Mesenteric fat pad (tissue), 1 donor: ENCODE measurements at places on chromosomes 7 and 10.
A peak's percentile ranks its signal among the peaks of the same experiment; 100 is the strongest.

- no peak for DNase-seq
Observed at GRCh38 chr10:103780242-103781149, 74.9 kb downstream of the SH3PXD2A start.

GRCh38 chr10:31033147-31033546 is 1.5 kb upstream of the ZNF438 start:
- DNase-seq = no peak

DNA sequence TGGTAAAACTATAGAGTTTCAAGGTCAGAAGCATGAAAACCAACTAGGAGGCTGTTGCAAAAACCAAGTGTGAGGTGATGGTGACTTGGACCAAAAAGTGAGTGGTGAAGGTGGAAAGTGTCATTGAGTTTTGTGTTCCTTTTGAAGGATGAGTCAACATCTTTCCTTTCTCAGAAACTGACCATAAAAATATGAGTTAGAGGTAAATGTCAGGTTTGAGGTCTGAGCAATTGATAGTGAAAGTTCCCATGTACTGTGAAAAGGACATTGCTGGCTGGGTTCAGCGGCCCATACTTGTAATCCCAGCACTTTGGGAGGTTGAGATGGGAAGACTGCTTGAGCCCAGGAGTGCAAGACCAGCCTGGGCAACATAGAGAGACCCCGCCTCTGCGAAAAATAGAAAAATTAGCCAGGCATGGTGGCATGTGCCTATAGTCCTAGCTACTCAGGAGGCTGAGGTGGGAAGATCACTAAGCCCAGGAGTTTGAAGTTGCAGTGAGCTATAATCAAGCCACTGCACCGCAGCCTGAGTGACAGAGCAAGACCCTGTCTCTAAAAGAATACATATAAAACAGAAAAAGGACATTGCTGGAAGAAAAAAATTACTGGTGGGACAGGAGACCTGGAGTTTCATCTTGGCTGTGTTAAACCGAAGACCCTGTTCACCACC is 89.3 kb upstream of the ARID5B start:
- DNase-seq = no peak

- no peak for DNase-seq
Observed at GRCh38 chr10:121942749-121943416, 15.1 kb upstream of the ATE1 start.

DNA sequence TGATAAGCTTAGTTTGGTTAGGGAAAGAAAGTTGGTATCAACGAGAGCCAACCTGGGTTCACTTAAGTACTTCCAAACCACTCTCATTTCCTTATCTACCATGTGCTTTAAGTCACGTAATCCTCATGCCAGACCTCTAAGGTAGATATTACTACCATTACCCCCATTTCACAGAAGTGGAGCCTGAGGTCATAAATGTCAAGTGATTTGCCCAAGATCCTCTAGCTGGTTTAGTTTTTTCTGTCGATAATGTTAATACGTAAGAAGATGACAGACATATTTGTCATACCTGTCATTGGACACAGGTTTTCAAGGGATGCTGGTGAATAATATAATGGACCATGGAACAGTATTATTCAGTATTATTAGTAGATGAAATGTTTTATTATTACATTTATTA is 197.4 kb upstream of the MKLN1 start:
- DNase-seq = no peak

DNA sequence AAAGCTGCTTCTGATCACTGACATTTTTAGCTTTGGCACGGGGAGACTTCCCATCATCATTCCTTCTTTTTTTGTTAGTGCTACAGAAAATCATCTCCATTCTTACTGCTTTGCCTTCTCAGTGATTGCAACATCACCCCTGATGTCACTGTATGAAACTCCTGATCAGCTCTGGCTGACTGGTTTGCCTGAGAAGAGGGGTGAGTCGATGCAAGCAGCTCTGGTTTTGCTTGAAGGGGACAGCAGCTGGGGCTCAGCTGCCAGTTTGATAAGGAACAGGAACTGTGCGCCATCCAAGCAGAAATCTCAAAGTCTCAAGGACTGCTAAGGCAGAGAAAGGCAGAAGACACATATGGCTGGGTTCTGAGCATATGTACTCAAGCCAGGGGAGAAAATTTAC is 808.5 kb upstream of the CELF2 start:
- no peak for DNase-seq

GRCh38 chr10:30036341-30036740 is 23.0 kb downstream of the JCAD start:
- DNase-seq = peak; percentile 53

GRCh38 chr7:49324040-49324439 is 399.7 kb downstream of the CDC14C start:
- DNase-seq = no peak

GRCh38 chr10:6144406-6145165 is 55.8 kb downstream of the RBM17 start:
- DNase-seq = peak; percentile 97

- DNase-seq = no peak
Observed at GRCh38 chr7:91416155-91416865, 152.1 kb downstream of the FZD1 start.

GRCh38 chr10:132202070-132202970 is 15.6 kb downstream of the DPYSL4 start:
- no peak for DNase-seq

- no peak for DNase-seq
Observed at GRCh38 chr10:7046615-7047014, 364.2 kb downstream of the SFMBT2 start.

- DNase-seq = no peak
Observed at GRCh38 chr10:37681617-37681999, 175.8 kb downstream of the ZNF248 start.

DNA sequence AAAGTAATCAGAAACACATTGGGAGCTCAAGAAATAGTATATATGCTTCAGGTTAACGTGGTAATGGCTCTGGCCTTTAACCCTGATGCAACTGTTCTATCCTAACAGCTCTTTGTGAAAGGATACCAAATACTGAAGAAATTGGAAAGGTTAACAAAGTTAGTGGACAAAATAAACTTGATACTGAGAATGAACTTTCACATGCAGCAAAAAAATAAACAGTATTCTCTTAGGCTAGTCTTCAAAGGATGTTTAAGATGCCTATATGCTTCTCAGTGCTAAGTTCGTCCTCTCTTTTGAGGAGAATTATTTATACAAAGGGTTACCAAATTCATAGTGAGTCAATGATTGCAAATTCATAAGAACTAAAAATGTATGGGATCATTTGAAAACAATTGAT is 256.2 kb upstream of the FERD3L start:
- DNase-seq = no peak

DNA sequence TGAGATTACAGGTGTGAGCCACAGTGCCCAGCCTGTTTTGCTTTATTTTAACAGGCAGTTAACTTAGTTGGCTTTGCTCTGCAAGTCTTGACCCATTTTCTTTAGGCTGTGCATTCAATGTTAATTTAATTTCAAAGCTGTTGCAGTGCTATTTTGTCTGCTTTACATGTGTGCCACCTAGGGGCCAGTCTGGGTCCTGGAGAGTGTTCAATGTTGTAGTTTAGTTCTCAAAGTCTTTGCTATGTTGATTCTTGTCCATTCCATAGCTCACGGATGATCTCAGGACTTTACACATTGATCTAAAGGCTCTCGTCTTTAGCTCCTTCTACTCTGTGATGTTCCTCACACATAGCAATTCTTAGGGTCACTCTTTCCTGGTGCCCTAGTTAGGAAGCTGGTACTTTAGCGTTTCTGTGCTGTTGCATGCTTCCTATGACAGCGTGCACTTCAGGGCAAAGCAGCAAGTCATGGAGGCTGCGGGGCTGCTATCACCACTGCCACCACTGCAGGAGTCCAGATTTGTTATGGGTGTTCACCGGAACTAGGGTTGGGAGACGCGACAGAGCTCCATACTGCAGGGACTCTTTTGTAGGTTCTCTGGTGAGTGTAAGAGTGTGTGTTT is 16.4 kb upstream of the ABCA13 start:
- DNase-seq = no peak

- no peak for DNase-seq
Observed at GRCh38 chr10:48645600-48645999, 39.1 kb upstream of the WDFY4 start.

DNA sequence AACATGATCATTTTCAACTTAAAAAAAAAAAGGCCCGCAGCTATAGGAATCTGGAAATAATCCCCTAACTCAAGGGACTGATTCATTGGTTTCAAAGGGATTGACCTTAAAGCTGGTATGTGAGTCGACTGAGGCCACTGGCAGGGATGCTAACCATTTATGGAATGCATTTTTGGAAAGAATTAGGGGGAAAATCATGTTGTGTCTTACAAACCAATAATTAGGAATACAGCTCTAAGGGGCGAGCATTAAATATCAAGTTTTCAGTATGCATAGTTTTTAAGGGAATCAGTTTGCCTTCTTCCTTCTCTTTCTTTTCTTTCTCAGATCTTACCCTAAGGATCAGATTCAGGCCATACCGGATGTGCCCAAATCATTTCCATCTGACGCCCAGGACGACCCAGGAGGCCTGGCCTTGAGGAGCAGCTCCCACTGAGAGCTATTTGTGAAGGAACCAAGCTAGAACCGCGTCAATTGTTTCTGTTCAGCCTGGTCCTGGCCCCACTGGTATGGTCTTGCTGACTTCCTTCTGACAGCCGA is 48.7 kb downstream of the BPGM start:
- DNase-seq = no peak

GRCh38 chr10:42911359-42911758 is 128.8 kb downstream of the BMS1 start:
- DNase-seq = peak; percentile 72

DNA sequence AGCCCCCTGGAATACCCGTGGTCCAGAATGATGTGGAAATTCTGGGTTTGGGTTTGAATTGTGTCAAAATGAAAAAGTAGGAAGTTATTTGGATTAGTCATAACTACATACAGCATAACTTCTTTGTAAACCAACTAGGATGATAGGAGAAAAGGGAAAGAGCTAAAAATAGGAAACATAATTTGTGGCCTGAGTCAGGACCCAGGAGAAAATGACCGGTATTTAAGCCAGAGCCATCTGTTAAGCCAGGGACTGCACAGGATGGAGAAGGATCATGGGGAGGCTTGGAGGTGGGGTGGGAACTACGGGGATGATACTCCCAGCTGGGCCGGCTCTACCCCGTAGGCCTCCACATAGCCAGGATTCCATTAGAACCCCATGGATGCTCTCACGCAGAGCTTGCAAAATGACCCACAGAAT is 98.6 kb downstream of the MYOF start:
- no peak for DNase-seq

DNA sequence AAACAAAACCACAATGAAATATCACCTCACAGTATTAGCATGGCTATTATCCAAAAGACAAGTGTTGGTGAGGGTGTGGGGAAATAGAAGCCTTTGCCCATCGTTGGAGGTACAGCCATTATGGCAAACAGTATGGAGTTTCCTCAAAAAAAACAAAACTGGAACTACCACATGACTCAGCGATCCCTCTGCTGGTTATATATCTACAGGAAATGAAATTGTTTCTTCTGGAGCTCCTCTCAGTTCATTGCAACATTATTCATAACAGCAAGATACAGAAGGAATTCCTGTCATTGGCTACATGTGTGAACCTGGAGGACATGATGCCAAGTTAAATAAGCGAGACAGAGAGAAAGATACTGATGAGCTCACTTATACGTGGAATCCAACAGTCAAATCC is 2.4 kb upstream of the UBE3C start:
- no peak for DNase-seq
